ENCODE measurements at places on chromosomes 11 and 22. TPM values are rescaled to one million over a fixed set of nuclear protein-coding genes. Genes with fewer than 3 reads are reported as not detected.

- DNase-seq, result peak; percentile 35
- no peak overlapping the region for H3K4me3 ChIP-seq
- no peak overlapping the region for H3K27ac ChIP-seq
- H3K36me3 ChIP-seq, result no peaks in the 10 kb centered on the region
- no peaks in the 10 kb centered on the region for H3K4me1 ChIP-seq
Observed at GRCh38 chr22:43273902-43274484, 69.2 kb downstream of the SCUBE1 start.

DNA sequence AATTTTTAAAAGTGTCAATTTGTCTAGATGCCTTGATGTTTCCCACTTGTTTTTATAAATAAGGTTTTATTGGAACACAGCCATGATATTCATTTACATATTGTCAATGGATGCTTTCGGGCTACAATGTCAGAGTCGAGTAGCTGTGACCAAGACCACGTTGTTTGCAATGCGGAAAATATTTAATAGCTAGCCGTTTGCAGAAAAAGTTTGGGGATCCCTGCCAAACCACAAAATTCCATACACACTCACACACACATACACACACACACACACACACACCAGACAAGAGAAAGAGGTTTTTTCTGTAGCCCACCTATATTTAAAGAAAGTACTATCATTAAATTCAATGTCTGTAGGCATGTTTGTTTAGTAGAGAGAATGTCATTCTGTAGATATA, 58.3 kb downstream of the TYR start:
- H3K27me3 ChIP-seq, result no peaks in the 10 kb centered on the region
- DNase-seq, result no peak
- H3K4me1 ChIP-seq, result no peaks in the 10 kb centered on the region
- no peak overlapping the region for H3K27ac ChIP-seq
- H3K4me3 ChIP-seq, result no peak overlapping the region

GRCh38 chr22:50473088-50473487, 1.7 kb downstream of the SBF1 start:
- no peaks in the 10 kb centered on the region for H3K27me3 ChIP-seq
- peaks cover 25% of the 10 kb centered on the region for H3K4me1 ChIP-seq
- DNase-seq, result no peak
- no peak overlapping the region for H3K27ac ChIP-seq
- no peak overlapping the region for H3K4me3 ChIP-seq

- H3K27me3 ChIP-seq, result no peaks in the 10 kb centered on the region
- H3K36me3 ChIP-seq, result no peaks in the 10 kb centered on the region
- no peak for DNase-seq
- no peak overlapping the region for H3K27ac ChIP-seq
- H3K4me1 ChIP-seq, result no peaks in the 10 kb centered on the region
Observed at GRCh38 chr11:102575012-102575411, 44.5 kb upstream of the MMP7 start.

DNA sequence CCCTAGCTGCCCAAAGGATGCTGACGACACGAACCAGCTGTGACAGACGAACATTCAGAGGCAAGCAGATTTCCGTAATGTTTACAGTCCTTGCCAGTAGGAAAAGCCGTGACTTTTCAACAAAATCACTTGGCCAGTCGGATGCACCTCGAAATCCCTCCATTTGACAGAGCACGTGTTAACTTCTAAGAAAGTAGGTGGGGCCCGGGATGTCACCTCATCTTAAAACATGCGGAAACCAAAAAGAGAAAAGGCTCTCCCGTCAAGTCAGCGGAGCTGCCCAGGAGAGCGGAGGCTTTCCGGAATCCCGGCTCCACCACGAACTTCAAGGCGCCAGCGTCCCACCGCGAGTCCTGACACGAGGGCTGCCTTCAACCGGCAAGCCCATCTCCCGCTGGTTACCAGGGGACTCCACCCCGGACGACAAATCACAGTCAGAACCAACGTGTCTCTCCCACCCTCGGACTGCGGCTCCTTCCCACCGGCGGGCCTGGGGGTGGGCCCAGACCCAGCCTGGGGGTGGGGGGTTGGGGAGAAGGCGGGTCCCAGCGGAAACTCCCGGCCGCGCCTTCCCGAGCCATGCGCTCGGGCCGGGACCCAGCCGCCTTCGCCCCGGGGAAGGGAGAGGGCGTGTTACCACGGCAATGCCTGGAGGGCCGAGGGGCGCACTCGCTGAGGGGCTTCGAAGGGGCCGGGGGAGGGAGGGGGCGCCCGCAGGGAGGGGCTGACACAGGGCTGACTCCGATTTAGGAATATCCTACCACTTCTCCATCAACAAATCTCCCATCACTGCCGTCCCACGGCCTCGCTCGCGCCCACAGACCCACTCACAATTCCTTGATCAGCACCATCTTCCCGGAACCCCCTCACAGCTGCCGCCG, 475 bp downstream of the PITPNB start:
- no peaks in the 10 kb centered on the region for H3K36me3 ChIP-seq
- no peaks in the 10 kb centered on the region for H3K27me3 ChIP-seq
- peak overlapping the region; percentile 95 for H3K27ac ChIP-seq
- peak; percentile 46 for DNase-seq
- peak overlapping the region; percentile 88 for H3K4me3 ChIP-seq

DNA sequence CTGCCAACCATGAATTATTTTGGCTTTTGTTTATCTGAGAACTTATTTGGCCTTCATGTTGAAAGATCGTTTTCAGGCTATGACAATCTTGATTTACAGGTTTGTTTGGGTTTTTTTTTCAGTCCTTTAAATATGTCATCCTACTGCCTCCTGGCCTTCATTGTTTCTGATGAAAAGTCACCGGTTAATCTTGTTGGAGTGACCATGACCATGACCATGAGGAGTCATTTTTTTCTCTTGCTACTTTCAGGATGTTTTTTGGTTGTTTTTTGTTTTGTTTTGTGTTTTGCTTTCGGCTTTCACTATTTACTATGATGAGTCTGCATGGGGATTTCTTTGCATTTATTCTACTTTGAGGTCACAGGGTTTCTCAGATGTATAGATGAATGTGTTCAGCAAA, 81.6 kb downstream of the BRD1 start:
- H3K27ac ChIP-seq, result no peak overlapping the region
- H3K36me3 ChIP-seq, result no peaks in the 10 kb centered on the region
- no peaks in the 10 kb centered on the region for H3K27me3 ChIP-seq
- DNase-seq, result no peak
- no peaks in the 10 kb centered on the region for H3K4me1 ChIP-seq
- no peak overlapping the region for H3K4me3 ChIP-seq

DNA sequence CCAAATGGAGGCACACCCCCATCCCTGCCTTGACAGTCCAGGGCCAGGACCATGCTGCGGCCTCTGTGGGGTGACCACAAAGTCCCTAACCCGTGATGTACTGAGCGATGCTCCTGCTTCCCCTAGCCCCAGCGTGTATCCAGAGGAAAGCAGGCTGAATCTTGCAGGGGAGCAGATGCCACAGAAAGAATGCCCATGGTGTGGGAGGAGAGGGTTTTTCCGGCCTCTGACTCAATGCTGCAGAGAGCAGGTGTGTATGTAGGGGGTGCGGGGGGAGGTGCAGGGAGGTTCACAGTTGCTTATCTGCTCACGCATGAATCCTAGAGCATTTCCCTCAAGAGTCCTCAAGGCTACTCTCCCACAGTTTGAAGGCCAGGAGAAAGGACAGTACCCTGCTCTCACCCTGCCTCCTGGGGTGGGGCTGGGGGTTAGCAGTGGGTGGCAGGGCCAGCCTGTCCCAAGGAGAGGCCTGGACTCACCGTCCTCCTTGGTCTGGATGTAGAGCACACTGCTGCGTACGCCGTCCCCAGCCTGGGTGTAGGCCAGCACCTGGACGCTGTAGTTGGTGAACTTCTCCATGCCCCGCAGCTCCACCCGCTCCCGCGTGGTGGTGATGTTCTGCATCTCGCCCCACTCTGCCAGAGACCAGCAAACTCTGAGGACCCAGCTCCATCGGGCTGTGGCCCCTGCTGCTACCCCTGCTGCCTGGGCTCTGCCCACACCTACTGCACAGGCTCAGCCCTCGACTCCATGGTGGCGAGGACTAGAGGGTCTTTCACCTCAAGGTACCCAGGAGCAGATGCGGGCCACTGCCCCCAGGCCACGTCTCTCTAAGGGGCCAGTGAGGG, 130.8 kb downstream of the CEP164 start:
- no peaks in the 10 kb centered on the region for H3K36me3 ChIP-seq
- no peaks in the 10 kb centered on the region for H3K27me3 ChIP-seq
- H3K4me3 ChIP-seq, result no peak overlapping the region
- no peaks in the 10 kb centered on the region for H3K4me1 ChIP-seq
- DNase-seq, result no peak

GRCh38 chr11:122917311-122917710, 34.8 kb downstream of the JHY start:
- no peaks in the 10 kb centered on the region for H3K36me3 ChIP-seq
- H3K27me3 ChIP-seq, result no peaks in the 10 kb centered on the region
- peak; percentile 45 for DNase-seq
- H3K27ac ChIP-seq, result no peak overlapping the region
- H3K4me3 ChIP-seq, result no peak overlapping the region
- no peaks in the 10 kb centered on the region for H3K4me1 ChIP-seq

DNA sequence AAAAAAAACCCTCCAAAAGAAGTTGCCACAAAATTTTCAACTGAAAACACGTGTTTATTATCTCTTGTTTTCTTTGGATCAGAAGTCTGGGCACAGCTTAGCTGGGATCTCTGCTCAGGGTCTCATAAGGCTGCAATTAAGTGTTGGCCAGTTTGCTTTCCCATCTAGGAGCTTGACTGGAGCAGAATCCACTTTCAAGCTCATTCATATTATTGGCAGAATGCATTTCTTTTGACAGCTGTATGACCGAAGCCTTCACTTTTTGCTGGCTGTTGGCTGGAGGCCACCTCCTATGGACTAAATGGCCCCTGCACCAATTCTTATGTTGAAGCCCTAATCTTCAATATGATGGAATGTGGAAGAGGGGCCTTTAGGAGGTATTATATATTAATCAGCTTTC, 139.6 kb downstream of the DDX10 start:
- no peaks in the 10 kb centered on the region for H3K36me3 ChIP-seq
- peak overlapping the region; percentile 44 for H3K27ac ChIP-seq
- H3K27me3 ChIP-seq, result no peaks in the 10 kb centered on the region
- no peak for DNase-seq
- H3K4me3 ChIP-seq, result no peak overlapping the region
- no peaks in the 10 kb centered on the region for H3K4me1 ChIP-seq

DNA sequence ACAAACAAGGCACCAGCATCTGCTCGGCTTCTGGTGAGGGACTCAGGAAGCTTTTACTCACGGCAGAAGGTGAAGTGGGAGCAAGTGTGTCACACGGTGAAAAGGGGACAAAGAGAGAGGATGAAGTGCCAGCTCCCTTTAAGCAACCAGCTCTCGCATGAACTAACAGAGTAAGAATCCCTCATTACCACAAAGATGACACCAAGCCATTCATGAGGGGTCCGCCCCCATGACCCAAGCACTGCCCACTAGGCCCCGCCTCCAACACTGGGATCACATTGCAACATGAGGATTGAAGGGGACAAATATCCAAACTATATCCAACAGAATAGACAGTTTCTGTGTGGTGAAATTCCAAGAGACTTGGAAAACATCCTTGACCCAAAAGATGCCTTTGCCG, 198.2 kb upstream of the POU2AF2 start:
- no peaks in the 10 kb centered on the region for H3K36me3 ChIP-seq
- no peaks in the 10 kb centered on the region for H3K27me3 ChIP-seq
- H3K4me1 ChIP-seq, result no peaks in the 10 kb centered on the region
- DNase-seq, result no peak
- no peak overlapping the region for H3K27ac ChIP-seq
- no peak overlapping the region for H3K4me3 ChIP-seq

- no peaks in the 10 kb centered on the region for H3K4me1 ChIP-seq
- no peak overlapping the region for H3K4me3 ChIP-seq
- no peak overlapping the region for H3K27ac ChIP-seq
- no peaks in the 10 kb centered on the region for H3K27me3 ChIP-seq
- H3K36me3 ChIP-seq, result no peaks in the 10 kb centered on the region
Observed at GRCh38 chr11:1717745-1718144, 20.8 kb downstream of the KRTAP5-6 start.

- H3K36me3 ChIP-seq, result no peaks in the 10 kb centered on the region
- H3K4me1 ChIP-seq, result peaks cover 8% of the 10 kb centered on the region
- no peak overlapping the region for H3K27ac ChIP-seq
- H3K27me3 ChIP-seq, result no peaks in the 10 kb centered on the region
- H3K4me3 ChIP-seq, result no peak overlapping the region
Observed at GRCh38 chr11:112626731-112627130, 334.5 kb upstream of the NCAM1 start.

DNA sequence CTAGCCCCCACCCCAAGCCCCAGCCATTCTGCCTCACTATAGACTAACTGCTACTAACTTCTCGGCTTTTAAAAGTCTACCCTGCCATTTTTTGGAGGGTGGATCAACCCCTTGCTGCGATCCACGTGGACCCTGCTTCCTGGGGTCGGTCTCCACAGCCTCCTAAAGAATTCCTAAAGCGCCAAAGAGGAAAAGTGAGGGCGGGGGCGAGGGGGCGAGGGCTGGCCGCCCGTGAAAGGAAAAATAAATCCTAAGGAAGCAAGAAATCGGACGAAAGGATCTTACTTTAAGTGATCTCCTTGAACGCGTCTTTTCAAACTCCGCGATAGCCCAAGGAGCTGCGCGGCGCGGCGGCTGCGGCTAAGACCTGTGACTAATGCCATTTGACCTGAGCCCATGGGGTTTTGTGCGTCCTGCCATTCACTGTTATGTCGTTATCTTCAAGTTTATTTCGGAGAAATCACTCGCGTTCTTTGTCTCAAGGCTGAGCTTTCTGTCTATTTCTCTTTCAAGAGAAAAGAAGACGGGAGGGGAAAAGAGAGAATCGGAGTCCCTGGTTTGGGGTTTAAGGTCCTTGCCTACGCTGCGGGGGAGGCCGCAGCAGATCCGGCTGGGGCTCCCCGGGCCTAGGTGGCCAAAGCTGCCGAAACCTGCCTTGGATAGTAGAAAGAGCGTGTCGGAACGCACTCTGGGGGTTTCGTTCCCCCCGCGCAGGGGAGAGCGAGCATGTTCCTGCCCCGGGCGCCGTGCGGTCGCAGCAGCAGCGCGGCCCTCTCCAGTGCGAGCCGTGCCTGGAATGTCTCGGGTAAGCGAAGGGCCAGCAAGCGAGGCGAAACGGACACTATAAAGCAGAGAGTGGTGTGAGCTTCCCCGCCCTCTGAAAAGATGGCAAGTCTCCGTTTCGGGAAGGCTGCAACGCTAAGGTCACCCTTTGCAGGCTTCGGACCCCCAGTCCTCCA, 2.8 kb upstream of the DBX1 start:
- peaks cover 12% of the 10 kb centered on the region for H3K4me1 ChIP-seq
- H3K27me3 ChIP-seq, result peaks cover 75% of the 10 kb centered on the region
- DNase-seq, result no peak
- H3K4me3 ChIP-seq, result no peak overlapping the region

SLC22A25 gene
- not detected for total RNA-seq

TMPRSS13 gene
- total RNA-seq, result not detected

LRRC32 gene
- total RNA-seq, result 19.7 TPM

SPDYC gene
- total RNA-seq, result not detected

RFPL3 gene
- total RNA-seq, result not detected

CARD16 gene
- not detected for total RNA-seq
